SK-N-MC (cell line): ENCODE measurements at places on chromosomes 13 and 19.

DNA sequence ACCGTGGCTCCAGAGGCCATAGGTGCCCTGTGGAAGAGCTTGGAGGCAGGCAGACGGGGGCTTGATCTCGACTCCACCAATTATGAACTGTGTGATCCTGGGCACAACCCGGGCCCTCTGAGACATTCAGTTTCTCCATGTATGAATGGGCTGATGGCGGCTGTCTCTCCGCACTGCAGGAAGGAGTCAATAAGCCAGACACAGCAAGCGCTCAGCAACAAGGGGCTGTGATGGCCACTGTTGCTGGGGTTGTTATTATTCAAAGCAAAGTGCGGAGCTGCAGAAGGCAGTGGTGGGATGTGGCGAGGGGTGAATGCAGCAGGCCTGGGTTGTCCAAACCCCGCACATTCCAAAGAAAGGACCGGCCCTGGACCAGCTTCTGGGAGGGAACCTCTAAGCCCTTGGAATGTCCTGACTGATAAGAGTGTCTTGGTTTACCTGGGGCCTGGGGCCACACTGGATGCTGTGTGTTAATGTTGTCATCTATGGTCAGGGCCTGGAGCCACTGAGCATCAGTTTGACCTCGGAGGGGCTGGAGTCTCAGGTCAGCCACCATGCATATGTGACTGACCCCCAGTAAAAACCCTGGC is 8.3 kb downstream of the TMEM143 start:
- no peak for DNase-seq

GRCh38 chr19:13241231-13242104 is 91.3 kb downstream of the IER2 start:
- no peak for DNase-seq

DNA sequence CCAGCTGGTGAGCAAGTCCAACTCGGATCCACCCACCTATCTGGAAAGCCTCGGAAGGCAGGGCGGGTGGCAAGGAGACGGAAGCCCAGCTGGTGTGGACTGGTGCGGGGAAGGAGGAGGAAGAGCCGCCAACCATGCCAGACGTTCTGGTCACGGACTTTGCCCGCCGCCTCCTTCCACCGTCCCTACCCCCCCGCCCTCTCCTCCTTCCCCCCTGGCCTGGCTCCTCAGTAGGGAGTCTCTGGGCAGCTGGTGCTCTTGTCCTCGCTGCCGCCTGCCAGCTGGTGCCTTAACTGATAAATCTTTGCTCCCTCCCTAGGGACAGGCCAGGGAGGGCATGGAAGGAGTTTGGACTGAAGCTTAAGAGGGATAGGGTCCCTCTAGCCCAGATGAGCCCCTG is 4.8 kb downstream of the SYNGR4 start:
- DNase-seq = no peak

DNA sequence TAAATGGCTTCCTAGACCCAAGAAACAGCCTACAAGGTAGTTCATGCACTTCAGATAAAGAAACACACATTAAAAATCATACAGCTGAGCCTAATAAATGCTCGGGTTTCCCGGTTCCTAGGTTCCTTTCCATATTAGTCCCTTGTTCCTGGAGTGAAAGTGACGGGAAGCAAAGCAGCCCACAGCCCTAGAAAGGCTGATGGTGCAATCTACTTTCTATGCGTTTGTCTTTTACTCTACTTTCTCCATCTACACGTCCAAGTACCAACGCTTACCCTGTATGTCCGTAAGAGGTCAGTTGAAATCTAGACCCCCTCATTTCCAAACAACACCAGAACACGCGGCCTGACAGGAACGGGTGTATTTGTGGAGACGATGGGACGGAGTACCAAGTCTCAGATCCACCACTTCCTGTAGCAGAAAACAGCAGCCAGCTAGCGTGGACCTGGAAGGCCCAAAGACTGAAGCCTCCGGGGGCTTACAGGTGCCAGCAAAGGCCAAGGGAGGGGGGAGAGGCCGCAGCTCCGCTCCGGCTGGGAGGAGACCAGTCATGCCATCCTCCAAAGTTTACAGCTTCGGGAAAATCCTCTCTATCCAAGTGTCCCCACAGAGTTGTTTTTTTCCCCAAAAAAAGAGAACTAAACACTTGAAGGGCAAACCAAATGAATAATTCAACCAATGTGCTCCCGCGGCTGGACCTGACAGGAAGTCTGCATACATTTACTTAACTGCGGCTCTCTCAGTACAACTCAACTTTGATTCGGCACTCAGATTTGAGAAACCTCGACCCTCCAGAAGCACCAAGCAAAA is 34.1 kb downstream of the STK24 start:
- DNase-seq = no peak

- no peak for DNase-seq
Observed at GRCh38 chr13:99477493-99477892, 23.8 kb upstream of the TM9SF2 start.

DNA sequence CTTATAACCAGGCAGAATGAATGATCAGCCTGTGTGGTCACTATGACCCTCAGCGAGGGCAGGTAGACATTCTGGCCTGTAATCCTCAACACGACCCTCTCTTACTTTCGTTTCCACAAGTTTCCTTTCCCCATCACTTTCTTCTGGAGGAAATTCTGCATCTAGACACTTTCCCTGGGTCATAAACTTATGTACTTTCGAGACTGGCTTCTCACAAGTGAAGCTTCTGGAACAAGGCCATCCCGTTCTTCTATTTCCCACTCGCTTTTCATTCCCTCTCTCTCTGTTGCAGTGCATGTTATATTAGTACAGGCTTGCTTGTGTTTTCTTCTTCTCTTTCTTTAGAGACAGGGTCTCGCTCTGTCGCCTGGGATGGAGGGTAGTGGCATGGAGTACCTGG is 23.1 kb upstream of the KL start:
- no peak for DNase-seq

- DNase-seq = no peak
Observed at GRCh38 chr19:44260695-44261446, 1.2 kb downstream of the ZNF233 start.

- DNase-seq = no peak
Observed at GRCh38 chr13:51177188-51177587, 45.0 kb upstream of the FAM124A start.

DNA sequence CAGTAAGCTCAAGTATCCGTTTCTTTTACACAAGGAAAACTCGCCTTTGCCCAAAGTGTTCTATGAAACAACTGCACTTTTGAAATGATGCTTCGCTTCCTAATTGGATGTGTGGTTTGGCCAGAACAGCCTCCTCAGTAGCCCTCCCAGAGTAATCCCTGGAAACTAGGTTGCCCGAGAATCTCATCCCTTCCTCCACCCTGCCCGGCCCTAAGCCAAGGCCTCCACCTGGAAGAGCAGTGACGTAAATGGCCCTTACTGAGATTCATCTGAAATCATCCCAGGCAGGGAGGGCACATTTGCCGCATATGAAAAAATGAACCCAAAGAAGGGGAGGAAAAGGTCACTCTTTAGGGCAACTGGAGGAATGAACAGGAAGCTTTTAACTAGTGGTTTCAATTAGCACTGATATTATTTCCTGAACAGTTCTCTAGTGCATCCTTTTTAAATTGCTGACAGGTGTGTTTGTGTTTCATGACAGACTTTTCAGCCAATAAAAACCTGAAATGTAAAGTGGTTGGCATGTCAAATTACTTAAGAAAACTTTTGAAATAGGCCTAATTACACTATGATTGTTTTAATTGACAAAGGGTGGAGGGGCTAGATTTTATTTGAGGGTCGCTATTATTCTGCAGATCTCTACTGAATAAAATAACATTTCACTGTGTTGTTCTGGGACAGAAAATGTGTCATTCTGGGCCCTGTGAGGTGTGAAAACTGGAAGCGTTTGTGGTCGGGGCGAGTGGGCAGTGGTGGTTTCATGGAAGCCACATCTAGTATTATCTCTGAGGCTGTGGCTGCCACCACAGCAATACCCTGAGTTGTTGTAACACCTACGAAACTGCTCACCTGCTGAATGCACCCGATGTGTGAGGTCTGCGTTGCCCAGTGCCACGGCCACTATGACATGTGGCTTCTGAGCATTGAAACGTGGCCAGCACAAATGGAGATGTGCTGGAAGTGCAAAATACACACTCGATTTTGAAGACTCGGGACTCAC is 112.1 kb downstream of the ZIC5 start:
- DNase-seq = no peak

DNA sequence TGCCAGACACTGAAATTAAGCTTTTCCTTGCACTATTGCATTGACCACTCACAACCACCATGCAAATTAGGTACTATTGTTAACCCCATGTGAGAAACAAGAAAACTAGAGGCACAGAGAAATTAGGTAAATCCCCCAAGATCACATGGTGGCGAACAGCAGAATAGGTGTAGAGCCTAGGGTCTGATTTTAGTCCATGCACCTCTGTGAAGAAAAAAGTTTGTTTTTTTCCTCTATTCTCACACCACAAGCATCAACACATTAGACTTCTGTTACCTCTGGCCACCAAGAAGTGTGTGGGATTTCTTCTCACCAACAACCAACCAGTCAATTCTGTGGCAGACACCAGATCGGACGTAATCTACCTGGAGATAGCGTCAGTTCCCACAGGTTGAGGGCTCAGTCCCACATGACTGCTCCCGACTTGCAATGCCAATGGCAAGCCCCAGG is 391.9 kb downstream of the COG6 start:
- DNase-seq = no peak

- no peak for DNase-seq
Observed at GRCh38 chr13:22455036-22455435, 725.7 kb upstream of the SGCG start.

DNA sequence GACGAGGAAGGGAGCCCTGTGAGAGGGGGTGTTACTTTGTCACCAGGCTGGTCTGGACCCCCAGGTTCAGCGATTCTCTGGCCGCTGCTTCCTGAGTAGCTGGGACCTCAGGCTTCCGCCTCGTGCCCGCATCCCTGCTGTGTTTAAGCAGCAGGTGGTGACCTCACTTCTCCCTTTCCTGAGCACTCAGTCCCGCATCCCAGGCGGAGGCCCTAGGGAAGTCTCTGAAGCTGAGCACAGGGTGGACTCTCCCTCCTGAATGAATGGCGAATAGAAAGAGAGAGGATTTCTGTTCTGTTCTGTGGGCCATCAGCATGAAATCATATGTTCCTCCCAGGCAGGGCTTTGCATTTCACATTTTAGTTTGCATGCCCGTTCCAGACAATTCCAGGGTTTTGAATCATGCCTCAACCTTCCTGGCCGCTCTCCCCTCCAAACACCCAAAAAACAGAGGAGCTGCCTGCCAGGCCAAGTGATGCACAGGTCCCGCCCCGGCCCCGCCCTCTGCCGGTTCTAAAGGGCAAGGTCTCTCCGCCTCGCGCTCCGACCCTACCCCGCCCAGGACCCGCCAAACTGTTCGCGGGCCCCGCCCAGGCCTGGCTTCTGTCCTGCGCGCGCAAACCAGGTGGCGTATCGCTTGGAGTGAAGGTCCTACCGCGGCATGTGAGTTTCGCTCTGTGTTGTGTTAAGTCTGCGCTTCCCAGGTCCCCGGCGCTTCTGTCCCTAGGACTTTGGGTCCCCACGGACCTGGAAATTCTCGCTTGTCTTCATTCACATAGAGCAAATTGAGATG is 35.1 kb upstream of the ZNF808 start:
- no peak for DNase-seq

DNA sequence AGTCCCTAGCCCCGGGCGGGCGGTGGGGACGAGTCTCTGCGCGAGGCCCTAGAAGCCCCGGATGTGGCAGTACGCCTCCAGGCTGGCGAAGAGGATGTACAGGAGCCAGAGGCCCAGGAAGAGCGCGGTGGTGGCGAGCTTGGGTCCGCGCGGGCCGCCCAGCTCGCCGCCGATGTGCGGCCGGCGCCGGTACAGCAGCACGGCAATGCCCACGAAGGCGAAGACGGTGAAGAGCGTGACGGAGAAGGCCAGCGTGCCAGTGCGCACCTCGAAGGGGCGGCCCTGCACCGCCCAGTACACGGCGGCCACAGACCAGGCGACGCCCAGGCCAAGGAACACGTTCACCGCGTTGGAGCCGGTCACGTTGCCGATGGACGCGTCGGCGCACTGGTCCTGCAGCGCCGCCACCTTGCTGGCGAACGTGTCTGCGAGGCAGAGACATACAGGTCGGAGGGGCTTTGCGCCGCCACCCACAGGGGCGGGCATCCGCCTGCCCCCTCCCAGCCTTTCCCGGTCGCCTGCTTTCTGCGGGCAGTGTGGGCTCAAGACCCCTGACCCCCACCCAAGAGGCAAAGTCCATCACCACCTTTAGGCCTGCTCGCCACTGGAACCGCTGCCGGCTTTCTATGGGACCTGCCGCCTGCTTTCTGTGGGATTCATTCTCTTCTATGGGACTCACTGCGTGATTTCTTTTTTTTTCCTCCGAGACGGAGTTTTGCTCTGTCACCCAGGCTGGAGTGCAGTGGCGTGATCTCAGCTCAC is 10.9 kb upstream of the MEIS3 start:
- no peak for DNase-seq

GRCh38 chr13:91313103-91313502 is 34.4 kb upstream of the MIR17HG start:
- DNase-seq = no peak

DNA sequence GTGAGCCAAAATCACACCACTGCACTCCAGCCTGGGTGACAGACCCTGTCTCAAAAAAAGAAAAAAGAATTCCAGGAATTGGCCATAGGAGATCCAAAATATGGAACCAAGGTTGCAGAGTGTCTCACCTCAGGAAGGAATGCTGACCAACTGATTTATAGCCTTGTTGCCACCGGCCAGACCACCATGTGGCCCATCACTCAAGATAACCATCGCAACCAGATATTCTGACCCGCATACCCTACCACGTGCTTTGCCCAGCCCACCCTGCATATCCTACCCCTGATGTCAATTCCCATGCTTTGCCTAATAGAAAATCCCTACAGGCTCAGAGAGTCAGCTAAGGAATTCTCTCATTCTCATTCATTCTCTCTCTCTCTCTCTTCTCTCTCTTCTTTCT is 95.1 kb upstream of the DOCK9 start:
- DNase-seq = no peak

GRCh38 chr13:113273851-113274590 is 23.0 kb upstream of the LAMP1 start:
- DNase-seq = no peak

DNA sequence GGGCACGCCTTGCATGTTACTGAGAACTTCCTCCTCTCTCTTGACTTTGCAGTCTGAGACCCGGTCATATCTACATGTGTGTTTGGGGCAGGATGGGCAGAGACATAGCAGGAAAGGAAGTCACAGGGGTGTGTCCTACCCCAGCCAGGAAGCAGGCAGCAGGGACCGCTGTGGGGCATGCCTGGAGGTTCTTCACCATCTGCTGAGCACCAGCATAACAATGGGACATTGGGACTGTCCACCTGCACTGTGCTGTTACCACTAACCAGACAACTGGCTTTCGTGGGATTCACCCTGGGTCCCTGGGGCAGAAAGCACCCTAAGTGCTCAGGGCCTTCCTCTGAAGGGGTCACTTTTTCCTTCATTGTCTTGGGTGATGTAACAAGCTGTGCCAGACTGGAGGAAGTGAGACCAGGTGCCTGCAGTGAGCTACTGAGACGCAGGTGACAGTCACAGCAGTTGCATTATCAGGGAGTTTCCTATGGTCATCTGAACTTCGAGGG is 2.6 kb upstream of the HAUS5 start:
- DNase-seq = no peak

- no peak for DNase-seq
Observed at GRCh38 chr19:33196446-33197193, 2.5 kb downstream of the LRP3 start.

- no peak for DNase-seq
Observed at GRCh38 chr13:113874579-113875428, 10.9 kb upstream of the GAS6 start.

GRCh38 chr19:46608581-46609345 is 7.6 kb downstream of the CALM3 start:
- no peak for DNase-seq

GRCh38 chr13:100454876-100455275 is 133.7 kb downstream of the GGACT start:
- no peak for DNase-seq
